NCI-H510A treated with DMSO at 0.1 percent for 48 hours (cell line): ENCODE measurements at places on chromosomes 2 and 18.
A peak's percentile ranks its signal among the peaks of the same experiment; 100 is the strongest.

DNA sequence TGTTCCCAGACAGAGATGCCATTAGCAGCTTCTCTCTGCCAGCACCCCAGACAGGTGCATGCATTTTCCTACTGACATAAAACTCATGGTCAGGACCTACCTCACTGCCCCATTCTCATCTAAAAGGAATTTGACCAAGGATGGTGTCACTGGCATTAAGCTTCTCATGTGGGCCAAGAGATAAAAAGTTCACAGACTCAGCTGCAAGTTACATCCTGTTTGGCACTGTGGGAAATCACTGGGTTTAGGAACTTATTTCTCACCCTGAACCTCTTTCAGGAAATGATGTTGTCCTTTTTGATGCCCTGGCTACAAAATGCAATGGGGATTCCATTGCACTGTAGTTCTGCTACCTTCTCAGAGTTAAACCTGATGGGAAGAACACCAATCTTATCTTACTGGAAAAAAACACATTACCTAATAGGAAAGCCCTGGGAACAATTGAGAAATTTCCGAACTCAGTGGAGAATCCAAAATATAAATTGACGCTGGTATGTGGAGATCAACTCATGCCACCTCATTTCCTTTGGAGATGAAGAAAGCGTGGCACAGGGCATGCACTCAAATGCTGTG is 252.1 kb upstream of the COPS8 start:
- no peak for DNase-seq

- peak; percentile 25 for DNase-seq
These were observed 116.6 kb upstream of the MSH6 start for GRCh38 chr2:47666332-47666731.

DNA sequence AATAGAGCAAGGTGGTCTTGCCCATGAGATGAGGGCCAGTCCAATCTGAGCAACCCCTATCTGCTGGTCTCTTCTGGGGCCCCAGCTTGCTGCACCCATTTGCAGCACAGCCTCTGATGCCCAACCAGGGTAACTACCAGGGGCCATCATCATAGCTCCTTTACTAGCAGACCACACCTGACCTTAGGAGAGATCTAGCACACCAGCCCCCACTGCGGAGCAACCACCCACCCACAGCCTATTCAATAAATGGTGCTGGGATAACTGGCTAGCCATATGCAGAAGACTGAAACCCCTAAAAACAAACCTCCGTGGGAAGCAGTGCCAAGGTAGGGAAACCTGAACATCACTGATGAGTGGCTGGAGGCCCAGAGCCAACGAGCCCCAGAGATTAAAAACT is 196.1 kb upstream of the RBBP8 start:
- DNase-seq: no peak

- no peak for DNase-seq
These were observed 387.0 kb upstream of the CDH19 start for GRCh38 chr18:66990909-66991308.

DNA sequence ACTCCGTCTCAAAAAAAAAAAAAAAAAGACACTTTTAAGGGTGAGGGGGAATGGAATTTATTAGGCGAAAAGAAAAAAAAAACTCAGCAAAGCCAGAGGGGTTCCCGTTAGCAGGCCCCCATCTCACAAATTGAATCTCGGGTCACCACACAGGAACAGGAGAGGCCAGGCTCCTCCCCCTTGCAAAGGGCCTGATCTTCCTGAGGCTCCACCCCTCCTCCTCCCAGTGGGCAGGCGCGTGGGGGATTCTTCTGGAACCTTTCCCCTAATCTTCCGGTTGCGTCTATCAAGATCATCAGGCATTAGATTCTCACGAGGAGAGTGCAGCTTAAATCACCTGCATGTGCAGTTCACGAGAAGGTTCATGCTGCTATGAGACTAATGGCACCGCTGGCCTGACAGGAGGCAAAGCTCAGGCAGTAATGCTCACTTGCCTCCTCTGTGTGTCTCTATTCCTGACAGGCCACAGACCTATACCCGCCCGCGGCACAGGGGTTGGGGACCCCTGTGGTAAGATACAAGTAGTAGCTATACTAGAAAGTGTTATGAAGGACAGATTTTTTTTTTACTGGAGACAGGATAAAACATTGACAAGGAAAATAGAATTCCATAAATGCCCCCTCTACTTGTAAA is 45.8 kb downstream of the TAF4B start:
- no peak for DNase-seq

GRCh38 chr2:107588181-107588580 is 238.5 kb upstream of the RGPD4 start:
- DNase-seq: peak; percentile 32

DNA sequence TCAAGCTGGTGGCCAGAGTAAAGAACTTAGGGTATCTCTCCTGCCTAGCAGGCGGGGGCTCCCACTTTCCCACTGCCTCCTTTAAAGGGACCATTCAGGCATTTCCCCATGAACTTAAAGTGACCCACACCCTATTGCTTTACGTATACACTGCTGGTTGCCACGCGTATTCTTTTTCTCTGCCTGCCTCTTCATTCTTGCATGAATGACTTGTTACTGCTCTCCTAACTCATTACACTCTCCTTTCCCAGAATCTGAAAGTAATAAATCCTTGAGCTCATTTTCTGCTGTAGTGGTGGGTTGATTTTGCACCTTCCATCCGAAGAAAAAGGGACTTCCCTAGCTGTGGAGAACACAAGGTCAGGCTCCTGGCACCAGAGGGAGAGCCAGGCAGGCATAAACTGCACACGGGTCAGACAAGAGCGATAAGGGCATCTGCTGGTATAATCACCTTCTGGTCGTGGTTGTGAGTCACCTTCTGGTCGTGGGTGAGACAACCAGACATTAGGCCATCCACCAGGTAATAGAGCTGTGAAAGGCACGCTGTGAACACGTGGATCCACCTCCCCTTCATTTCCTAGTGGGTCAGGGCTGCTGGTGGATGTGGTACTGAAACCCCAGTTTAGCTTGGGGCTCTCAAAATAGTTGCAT is 950.3 kb downstream of the SOCS6 start:
- DNase-seq: no peak

- DNase-seq: no peak
These were observed 1388.0 kb upstream of the LRRTM1 start for GRCh38 chr2:81692566-81692965.

GRCh38 chr2:150971910-150972309 is 289.8 kb downstream of the RBM43 start:
- DNase-seq: no peak

DNA sequence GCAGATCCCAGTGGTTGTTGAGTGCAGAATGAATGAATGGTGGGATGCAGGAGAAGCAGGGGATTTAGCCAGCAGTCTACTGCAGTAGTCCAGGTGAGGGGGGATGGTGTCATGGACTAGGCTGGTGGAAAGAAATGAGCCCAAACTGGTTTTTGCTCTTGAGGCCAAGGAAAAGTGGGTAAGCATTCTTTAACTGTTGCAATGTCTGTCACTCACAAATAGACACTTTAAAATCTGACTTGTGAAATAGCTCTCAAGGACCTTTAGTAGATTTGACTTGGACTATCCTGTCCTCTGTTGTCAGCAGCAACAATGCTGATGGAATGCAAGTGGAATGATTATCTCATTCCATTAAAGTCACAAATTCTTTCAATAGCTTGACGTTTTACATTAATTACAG is 37.5 kb upstream of the STK17B start:
- no peak for DNase-seq

- no peak for DNase-seq
These were observed 95.1 kb downstream of the INSIG2 start for GRCh38 chr2:118183381-118183780.

- no peak for DNase-seq
These were observed 27.5 kb downstream of the PMAIP1 start for GRCh38 chr18:59927246-59927825.

GRCh38 chr2:20744366-20745335 is 77.7 kb downstream of the GDF7 start:
- no peak for DNase-seq

DNA sequence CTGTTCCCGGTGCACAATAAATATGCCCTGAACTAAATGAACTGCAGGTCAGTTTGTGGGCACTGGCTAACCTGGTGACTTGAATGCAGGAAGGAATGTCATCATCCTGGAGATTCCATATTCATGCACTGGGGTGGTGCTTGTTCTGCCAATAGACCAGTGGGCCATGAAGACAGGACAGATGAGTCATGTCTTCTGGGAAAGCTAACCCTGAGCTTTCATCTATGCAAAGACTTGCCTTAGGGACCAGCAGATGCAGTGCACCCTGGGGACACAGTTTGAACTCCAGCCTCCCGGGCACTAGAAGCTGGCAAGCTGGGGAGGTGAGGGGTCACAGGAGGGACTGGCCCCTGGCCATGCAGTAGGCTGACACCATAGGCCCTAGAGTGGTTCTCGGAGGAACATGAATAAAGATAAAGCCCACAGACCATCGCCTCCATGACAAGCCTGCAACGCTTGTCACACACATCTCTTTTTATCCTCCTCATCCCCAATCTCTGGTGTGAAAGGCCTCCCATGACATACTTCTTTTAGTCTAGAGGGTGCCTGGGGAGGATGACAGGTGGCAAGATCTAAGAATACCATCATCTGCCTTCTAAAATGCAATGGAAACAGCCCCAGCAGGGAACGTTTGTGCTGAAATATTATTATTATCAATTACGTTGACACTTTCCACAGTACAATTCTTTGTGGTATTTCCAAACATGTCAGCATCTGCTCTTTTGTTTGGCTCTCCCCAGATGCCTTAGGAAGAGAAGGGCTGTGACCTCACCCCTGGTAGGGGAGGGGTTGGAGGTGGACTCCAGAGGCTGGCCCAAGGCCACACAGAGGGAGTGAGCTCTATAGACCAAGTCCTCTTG is 267.4 kb upstream of the RAB6C start:
- DNase-seq: no peak

GRCh38 chr2:113406114-113406513 is 31.4 kb upstream of the ZNG1B start:
- DNase-seq: no peak

DNA sequence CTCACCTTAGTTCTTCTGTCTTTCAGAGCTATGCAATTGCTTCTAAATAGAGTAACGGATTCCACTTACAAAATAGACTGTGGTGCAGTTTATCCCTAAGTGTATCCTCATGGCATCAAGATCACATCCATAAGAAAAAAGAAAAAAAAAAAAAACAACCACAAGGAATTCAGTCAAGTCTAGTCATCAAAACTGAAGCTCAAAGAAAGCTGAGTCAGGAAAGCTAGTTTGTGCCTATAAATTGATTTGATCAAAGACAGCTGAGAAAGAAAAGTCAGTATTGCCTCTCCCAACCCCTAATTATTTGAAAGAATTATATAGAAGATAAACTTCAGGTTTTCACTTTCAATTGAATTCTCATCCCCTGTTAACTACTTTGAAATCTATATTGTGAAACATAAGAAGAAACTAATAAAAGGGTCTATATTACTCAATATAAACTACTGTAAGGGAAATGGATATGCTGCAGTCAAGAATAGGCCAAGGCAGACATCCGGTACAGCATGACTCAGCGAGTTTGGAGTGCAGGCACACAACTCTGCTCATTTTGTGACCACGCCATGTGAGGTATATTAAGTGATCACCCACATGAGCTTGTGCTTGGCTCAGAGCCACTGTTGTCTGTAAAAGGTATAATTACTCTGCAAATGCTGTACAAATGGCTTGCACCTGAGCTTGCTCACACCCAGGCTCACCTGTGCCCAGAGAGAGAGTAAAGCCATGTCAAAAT is 568.1 kb upstream of the CRIM1 start:
- DNase-seq: no peak
